ENCODE measurements at places on chromosomes 2 and 18. TPM values are rescaled to one million over a fixed set of nuclear protein-coding genes. Genes with fewer than 3 reads are reported as not detected.

GRCh38 chr2:48943436-48943835 is 187.9 kb upstream of the LHCGR start:
- H3K27me3 ChIP-seq, result no peaks in the 10 kb centered on the region
- H3K27ac ChIP-seq, result no peak overlapping the region
- no peak for DNase-seq
- H3K4me1 ChIP-seq, result peaks cover 35% of the 10 kb centered on the region
- H3K36me3 ChIP-seq, result no peaks in the 10 kb centered on the region

DNA sequence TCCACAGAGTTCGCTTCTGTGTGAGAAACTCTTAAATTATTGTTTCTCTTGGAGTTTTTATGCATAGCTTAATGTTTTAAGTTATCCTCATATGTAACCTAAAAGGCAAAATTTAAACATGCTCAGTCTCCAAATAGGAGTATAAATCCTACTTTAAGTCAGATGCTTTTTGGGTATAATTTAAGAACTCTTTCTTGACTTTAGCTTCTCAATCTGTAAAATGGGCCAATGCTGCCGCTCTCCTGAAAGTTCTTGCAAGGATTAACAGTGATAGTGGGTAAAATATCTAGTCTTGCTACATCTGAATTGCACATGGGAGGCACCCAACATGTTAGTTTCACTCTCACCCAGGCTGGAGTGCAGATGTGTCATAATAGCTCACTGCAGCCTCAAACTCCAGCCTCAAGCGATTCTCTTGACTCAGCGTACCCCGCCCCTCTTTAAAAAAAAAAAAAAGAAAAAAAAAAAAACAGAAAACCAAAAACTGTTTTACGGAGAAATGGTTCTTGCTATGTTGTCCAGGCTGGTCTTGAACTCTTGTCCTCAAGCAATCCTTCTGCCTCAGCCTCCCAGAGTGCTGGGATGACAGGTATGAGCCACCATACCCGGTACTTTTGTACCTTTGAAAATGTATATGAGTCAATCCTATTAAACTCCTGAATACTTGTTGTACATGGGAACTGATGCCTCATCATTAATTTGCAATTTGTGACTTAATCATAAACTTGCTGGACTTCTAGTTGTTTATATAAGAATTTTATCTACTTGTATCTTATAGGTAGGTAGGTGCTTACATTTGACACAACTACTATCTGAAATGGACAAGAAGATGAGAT is 1.8 kb downstream of the FBXO48 start:
- H3K36me3 ChIP-seq, result no peaks in the 10 kb centered on the region
- H3K4me1 ChIP-seq, result peaks cover 12% of the 10 kb centered on the region
- H3K4me3 ChIP-seq, result no peak overlapping the region
- no peak for DNase-seq
- no peaks in the 10 kb centered on the region for H3K27me3 ChIP-seq

DNA sequence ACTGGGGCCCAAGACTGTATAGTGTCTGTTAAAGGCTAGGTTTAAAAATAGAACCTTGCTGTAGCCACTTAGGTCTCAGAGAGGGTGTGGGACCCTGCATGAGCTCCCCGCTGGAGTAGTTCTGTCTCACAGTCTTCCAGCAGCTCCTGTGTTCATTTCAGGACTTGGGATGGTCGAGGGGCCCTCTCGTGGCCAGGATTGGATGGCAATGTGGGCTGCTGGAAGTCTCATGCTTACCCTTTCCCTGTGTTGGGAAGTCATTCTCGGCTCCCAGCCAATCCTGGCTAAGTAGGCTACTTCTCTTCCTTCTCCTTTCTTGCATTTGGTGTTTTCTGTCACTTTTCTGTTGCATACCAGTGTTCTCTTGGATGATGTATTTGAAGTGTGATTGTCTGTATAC is 284.0 kb upstream of the GCFC2 start:
- no peak for DNase-seq
- H3K4me3 ChIP-seq, result no peak overlapping the region
- no peak overlapping the region for H3K27ac ChIP-seq
- H3K27me3 ChIP-seq, result no peaks in the 10 kb centered on the region
- H3K36me3 ChIP-seq, result no peaks in the 10 kb centered on the region
- no peaks in the 10 kb centered on the region for H3K4me1 ChIP-seq

GRCh38 chr2:234139755-234140154 is 89.3 kb downstream of the SPP2 start:
- no peak for DNase-seq
- H3K27ac ChIP-seq, result no peak overlapping the region
- no peaks in the 10 kb centered on the region for H3K4me1 ChIP-seq
- no peaks in the 10 kb centered on the region for H3K27me3 ChIP-seq
- no peaks in the 10 kb centered on the region for H3K36me3 ChIP-seq

The HJURP gene
- under 0.01 TPM for total RNA-seq

DNA sequence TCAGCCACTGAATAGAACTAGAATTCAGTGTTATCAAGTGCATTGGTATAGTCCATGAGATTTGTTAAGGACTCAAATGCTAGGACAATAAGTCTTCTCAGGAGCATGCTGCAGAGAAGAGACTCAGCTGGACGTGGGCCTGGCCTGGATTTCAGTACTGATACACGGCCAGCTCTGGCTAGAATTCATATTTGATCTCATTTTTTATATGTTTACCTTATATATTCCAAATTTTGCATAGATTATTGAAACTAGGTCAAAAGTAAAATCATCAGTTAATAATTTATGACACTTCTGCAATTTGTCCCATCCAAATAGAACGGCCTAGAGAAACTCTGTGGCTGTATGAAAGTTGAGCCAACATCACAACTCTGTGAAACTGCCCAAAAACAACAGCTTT is 262.0 kb downstream of the DLGAP1 start:
- DNase-seq, result no peak
- H3K27me3 ChIP-seq, result no peaks in the 10 kb centered on the region
- H3K36me3 ChIP-seq, result no peaks in the 10 kb centered on the region
- no peak overlapping the region for H3K4me3 ChIP-seq
- H3K4me1 ChIP-seq, result no peaks in the 10 kb centered on the region

The CNGA3 gene
- total RNA-seq, result 5.2 TPM

Data from esophagus muscularis mucosa (tissue), 4 donors.